Stimulated activated CD4-positive, alpha-beta T cell treated with anti-CD3 and anti-CD28 coated beads, Interleukin-15, amount 100 ng/mL, for 1 hour (primary cell): ENCODE measurements at places on chromosomes 2 and 18.

- DNase-seq, result no peak
These were observed 16.5 kb upstream of the CNNM3 start for GRCh38 chr2:96799623-96799935.

DNA sequence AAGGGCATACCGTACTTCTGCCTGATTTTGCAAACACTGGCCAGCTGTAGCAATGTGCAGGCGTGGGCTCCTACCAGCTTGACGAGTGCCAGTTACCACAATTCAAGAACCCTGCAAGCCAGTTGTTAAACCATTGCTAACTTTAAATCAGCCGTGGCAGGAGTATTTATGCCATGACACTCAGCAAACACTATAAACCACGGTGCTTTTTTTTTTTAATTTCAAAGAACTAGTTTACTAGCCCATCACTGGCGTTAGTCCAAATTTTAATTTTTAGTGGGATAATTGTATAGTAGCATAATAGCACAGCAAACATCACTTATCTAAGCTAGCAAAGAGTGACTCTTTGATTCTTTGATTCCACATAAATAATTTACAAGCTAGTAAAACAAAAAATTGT lies 111.1 kb downstream of the COL4A4 start:
- no peak for DNase-seq

- DNase-seq, result no peak
These were observed 17.4 kb downstream of the NRP2 start for GRCh38 chr2:205699515-205700289.

GRCh38 chr18:6971823-6972478 lies 145.6 kb downstream of the LAMA1 start:
- DNase-seq, result no peak

DNA sequence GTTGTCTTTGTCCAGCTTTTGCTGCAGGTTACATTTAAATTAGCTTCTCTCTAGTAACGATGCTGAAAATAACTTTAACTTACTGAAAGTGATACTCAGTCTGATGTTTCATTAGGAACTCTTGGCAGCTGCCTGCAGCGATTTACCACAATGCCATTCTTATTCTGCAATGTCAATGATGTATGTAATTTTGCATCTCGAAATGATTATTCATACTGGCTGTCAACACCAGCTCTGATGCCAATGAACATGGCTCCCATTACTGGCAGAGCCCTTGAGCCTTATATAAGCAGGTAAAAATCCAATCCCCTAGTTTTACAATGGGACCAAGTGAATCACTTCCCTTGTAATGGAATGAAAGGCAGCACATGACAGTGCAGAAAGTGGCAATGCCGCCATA lies 16.3 kb upstream of the MFF start:
- DNase-seq, result no peak
